Stimulated activated CD4-positive, alpha-beta T cell treated with anti-CD3 and anti-CD28 coated beads, Interleukin-15, amount 100 ng/mL, for 1 hour (primary cell): ENCODE measurements at places on chromosomes 5 and 9.

GRCh38 chr5:28523888-28524635 is 1485.7 kb upstream of the CDH9 start:
- DNase-seq, result no peak

- DNase-seq, result no peak
These were observed 167.9 kb downstream of the DENND1A start for GRCh38 chr9:123761905-123762605.

GRCh38 chr9:110006657-110007056 is 201.3 kb downstream of the C9orf152 start:
- no peak for DNase-seq

- DNase-seq, result no peak
These were observed 270.7 kb upstream of the WWC1 start for GRCh38 chr5:168020542-168021294.

- no peak for DNase-seq
These were observed 259.7 kb upstream of the ZNF608 start for GRCh38 chr5:125006011-125006685.

GRCh38 chr5:137036640-137037039 is 462.5 kb downstream of the SPOCK1 start:
- DNase-seq, result no peak

GRCh38 chr9:128689820-128690683 is 1.0 kb downstream of the SET start:
- DNase-seq, result peak; percentile 45

- DNase-seq, result no peak
These were observed 32.0 kb upstream of the PANK3 start for GRCh38 chr5:168611165-168611564.

GRCh38 chr9:127154003-127154389 is 31.6 kb upstream of the ANGPTL2 start:
- DNase-seq, result no peak

DNA sequence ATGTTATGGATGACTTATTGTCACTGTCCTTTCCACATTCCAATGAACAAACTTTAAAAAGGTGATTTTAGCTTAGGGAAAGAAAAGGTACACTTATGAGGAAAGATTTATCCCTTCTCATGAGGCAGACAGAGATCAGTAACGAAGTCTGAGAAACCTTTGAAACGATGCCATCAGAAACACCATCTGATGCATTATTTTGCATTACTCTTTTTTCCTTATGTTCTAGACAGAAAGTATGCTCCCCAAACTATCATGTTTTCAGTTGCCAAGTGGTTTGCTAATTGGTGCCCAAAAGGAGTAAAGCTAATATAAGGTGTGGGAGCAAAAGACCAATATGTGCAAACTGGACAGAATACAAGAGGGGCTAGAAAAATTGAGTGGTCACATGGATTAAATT is 397.7 kb upstream of the RIOK2 start:
- no peak for DNase-seq
